ENCODE measurements at places on chromosomes 5 and 9. TPM values are rescaled to one million over a fixed set of nuclear protein-coding genes. Genes with fewer than 3 reads are reported as not detected.

DNA sequence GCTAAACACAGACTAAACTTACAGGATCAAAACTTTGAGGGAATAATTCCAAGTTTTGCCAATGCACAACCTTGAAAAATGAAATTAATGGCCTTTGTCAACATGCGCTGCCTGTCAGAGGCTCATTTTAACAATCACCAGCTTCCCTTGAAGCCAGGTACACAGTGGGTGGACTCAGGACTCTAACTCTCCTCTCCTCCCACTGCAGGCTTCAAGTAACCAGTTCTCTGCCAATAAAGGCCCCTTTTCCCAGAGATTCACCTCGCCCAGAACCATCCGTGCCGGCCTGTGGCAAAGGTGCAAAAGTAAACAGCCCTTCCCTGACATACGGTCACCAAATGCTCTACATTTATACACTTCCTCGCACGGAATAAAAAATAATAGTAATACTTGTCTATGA is 18.4 kb upstream of the FBP2 start:
- no peaks in the 10 kb centered on the region for H3K4me1 ChIP-seq
- no peaks in the 10 kb centered on the region for H3K36me3 ChIP-seq
- no peak for DNase-seq
- H3K4me3 ChIP-seq = no peak overlapping the region
- no peak overlapping the region for H3K27ac ChIP-seq
- H3K27me3 ChIP-seq = peaks cover 14% of the 10 kb centered on the region

- H3K4me1 ChIP-seq = no peaks in the 10 kb centered on the region
- H3K27me3 ChIP-seq = peaks cover 19% of the 10 kb centered on the region
- H3K27ac ChIP-seq = no peak overlapping the region
- no peak overlapping the region for H3K4me3 ChIP-seq
- DNase-seq = no peak
Measured at GRCh38 chr5:5179079-5179478, 38.9 kb downstream of the ADAMTS16 start.

GRCh38 chr9:89690334-89690912 is 85.6 kb downstream of the GADD45G start:
- no peaks in the 10 kb centered on the region for H3K27me3 ChIP-seq
- no peak overlapping the region for H3K27ac ChIP-seq
- DNase-seq = no peak
- peaks cover 14% of the 10 kb centered on the region for H3K4me1 ChIP-seq
- no peaks in the 10 kb centered on the region for H3K36me3 ChIP-seq

DNA sequence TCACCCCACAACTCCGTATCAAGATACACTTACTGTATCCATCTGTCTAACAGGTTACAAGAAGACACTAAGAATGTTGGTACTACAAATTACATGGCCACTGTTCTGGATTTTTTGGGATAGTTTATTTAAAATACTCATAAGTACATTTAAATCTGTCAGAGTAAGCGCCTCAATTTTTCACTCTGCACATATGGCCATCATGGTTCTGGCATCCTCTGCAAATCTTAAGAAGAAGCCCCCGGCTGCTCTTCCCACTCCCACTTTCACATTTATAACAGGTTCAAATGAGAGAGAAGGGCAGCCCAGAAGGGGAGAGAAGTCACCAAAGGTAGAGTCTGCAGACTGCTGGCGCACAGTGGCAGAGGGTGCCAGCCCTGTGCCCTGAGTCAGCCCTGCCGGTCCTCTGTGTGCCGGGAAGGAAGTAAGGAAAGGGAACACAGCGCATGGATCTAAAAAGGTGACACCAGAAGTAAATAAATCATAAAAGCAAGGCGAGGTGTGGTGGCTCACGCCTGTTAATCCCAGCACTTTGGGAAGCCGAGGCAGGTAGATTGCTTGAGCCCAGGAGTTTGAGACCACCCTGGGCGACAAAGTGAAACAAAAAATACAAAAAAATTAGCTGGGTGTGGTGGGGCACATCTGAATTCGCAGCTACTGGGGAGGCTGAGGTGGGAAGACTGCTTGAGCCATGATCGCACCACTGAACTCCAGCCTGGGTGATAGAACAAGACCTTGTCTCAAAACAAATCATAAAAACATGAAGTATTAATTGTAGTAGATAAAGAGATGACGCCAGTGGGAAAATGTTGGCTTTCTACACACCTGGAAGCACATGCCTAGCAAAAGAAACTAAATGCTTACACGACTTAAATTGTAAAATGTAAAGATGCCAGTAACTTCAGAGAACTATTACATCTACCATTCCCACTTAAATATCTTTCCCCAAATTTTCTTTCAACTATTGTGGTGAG is 30.0 kb downstream of the RNF130 start:
- no peaks in the 10 kb centered on the region for H3K36me3 ChIP-seq
- no peaks in the 10 kb centered on the region for H3K27me3 ChIP-seq
- no peaks in the 10 kb centered on the region for H3K4me1 ChIP-seq
- no peak for DNase-seq
- H3K27ac ChIP-seq = no peak overlapping the region

GRCh38 chr5:132819468-132819867 is 6.4 kb downstream of the SOWAHA start:
- H3K27me3 ChIP-seq = peaks cover 3% of the 10 kb centered on the region
- DNase-seq = no peak
- H3K36me3 ChIP-seq = no peaks in the 10 kb centered on the region
- H3K4me3 ChIP-seq = peak overlapping the region; percentile 14

DNA sequence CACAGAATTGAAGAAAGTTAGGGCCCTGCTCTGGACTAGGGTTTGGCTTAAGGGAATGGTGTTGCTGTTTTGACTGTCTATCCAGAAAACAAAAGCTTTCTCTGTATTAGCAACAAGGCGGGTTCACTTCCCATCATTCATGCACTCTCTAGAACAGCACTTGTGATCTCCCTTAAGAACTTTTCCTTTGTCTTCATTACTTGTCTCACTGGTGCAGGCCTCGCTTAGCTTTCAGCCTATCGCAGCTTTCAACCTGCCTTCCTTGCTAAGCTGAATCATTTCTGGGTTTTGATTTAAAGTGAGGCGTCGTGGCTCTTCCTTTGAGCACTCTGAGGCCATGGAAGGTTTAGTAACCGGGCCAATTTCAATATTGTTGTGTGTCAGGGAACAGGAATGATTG is 35.2 kb upstream of the LPCAT1 start:
- H3K36me3 ChIP-seq = no peaks in the 10 kb centered on the region
- H3K27ac ChIP-seq = no peak overlapping the region
- DNase-seq = no peak
- no peaks in the 10 kb centered on the region for H3K27me3 ChIP-seq
- no peak overlapping the region for H3K4me3 ChIP-seq
- H3K4me1 ChIP-seq = no peaks in the 10 kb centered on the region

DNA sequence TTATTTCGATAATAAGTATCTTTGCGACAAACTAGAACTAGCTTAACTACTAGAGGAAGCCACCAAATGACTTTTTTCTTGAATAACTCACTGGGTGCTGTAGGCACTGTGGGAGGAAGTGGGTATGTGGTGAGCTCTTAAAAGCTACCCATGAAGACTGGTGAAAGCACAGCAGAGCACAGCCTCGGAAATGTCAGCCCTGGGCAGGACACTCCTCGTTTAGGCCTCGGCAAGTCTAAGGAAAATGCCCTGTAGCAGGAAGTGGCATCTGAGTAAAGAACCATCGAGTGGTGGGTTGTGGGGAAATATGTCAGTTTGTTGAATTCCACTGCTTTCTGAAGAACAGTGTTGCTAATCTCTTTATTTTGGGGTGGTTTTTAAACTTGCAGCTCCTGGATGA is 44.0 kb upstream of the NCS1 start:
- peak overlapping the region; percentile 72 for H3K27ac ChIP-seq
- H3K27me3 ChIP-seq = no peaks in the 10 kb centered on the region
- peaks cover 8% of the 10 kb centered on the region for H3K4me1 ChIP-seq
- DNase-seq = no peak

The SPINK9 gene
- not detected for total RNA-seq

The DNAJC18 gene
- 13.1 TPM for total RNA-seq

The OR1L8 gene
- total RNA-seq = not detected

The TEK gene
- total RNA-seq = 12.6 TPM
